Neuronal stem cell (in vitro differentiated cells): ENCODE measurements at places on chromosomes 12 and 14.

DNA sequence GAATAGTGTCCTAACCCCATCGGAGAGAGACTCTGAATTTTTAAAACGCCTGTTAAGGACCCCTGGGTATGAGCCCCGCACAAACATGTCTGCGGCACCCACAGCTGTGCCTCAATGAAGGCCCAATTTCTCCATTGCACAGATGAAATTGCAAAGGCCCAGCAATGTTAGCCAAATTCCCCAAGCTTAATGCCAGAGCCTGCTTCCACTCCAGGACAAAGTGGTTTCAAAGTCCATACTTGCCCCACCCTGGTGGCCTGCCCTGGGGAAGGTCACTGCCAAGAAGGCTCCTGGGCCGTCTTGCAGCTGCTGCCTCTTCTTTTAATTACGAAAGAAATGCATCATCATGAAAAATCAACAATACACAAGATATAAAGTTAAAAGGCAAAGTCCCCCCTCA lies 1179.7 kb downstream of the VRK1 start:
- DNase-seq = no peak

GRCh38 chr12:8596561-8596960 lies 16.1 kb downstream of the AICDA start:
- DNase-seq = no peak

GRCh38 chr12:103102225-103102744 lies 144.8 kb downstream of the ASCL1 start:
- DNase-seq = no peak

DNA sequence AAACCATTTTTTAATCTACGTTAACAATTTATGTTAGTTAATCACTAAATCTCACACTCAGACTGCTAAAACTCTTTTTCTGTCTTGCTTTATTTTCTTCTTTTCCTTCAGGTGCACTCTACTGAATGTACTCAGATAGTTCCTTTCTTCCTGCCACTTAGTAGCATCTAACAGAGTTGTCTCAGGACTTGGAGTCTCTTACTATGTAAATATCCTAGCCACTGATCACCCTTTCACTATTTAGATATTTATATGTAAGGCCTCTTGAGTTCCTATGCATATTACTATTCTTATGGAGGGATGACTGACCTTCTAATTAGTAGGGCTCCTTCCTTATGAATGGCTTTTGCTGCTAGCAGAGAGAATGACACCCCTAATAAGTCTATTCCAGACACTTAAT lies 586.3 kb downstream of the RERGL start:
- no peak for DNase-seq

- no peak for DNase-seq
Measured at GRCh38 chr12:79324571-79324970, 366.2 kb downstream of the PAWR start.

DNA sequence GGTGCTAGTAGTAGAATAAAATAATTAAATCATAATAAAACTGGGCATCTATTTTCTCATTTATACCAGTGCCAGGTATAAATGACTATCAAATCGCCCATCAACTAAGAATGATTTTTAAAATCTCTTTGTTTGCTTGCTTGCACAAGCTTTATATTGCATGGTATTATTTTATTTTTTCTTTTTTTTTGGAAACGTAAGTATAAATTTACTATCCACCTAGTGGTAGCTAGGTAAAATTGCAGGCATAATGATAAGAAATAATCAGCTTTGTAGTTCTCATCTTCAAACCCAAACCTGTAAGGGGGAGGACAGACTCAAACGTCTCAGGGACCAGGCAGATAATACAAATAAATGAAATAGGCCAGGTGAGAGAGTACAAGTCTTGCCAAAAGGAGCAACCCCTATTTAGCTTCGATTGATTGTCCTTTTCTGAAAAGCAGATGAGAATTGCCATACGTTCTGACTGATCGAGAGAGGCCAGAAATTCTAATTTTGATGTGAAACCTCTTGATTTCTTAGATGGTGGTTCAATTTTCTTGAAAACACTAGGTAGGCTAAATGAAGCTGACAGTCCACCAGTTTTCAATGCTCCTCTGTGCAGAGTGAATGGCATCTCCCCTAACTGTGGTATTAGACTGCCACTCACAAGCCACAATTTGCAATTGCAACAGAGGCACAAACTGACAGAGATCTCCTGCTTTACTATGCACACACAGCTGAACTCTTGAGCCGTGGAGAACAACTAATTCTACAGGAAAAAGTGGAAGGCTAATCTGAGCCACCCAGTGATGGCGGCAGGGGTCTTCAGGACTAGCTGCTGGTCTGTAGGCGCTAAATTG lies 189.3 kb downstream of the DACT1 start:
- DNase-seq = no peak

DNA sequence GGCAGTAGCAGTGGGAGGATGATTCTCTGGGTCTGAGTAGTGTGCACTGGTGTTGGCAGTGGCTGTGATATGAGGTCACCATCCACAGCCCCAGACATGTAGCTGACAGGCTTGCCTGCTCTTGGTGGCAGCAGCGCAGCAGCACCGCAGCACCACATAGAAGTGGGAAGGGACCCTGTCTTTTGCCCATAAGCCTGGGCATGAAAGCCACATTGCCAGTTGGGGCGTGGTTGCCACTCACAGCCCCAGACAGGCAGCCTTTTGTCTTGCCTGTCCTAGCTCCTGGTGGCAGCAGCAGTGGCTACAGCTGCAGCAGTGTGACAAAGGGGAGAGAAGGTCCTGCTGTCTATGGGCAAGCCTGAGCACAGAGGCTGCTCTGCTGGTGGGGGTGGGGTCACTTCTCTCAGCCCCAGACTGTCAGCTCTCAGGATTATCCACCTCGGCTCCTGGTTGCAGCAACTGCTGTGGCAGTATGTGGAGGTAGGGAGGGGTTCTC lies 71.5 kb downstream of the BRMS1L start:
- DNase-seq = peak; percentile 40

DNA sequence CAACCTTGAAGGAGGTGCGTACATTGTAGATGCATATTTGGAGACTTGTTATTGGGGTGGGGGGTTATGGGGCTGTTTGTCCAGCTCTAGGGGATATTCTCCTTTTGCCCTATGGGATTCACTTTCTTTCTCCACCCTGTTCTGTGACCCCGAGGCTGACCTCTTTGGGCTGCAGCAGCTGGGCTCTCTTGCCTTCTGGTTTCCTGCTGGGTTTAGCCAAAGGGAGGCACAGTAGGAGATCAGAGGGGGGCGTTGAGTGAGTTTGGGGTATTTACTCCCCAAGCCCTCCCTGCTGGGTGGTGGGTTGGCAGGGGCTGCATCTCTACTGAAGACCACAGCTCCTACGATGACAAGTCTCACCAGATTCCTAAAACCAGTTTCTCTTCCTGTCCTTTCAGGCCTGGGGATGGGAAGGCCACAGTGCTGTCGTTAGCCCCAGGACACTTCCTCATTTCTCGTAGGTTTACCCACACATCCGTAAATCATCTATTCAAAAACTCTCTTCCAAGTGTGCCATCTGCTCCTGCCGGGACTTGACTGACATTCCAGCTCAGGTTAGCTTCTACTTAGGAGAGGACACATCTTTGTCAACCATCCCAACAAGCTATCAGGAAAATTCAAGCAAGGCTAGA lies 127.1 kb downstream of the TMEM30B start:
- DNase-seq = no peak

DNA sequence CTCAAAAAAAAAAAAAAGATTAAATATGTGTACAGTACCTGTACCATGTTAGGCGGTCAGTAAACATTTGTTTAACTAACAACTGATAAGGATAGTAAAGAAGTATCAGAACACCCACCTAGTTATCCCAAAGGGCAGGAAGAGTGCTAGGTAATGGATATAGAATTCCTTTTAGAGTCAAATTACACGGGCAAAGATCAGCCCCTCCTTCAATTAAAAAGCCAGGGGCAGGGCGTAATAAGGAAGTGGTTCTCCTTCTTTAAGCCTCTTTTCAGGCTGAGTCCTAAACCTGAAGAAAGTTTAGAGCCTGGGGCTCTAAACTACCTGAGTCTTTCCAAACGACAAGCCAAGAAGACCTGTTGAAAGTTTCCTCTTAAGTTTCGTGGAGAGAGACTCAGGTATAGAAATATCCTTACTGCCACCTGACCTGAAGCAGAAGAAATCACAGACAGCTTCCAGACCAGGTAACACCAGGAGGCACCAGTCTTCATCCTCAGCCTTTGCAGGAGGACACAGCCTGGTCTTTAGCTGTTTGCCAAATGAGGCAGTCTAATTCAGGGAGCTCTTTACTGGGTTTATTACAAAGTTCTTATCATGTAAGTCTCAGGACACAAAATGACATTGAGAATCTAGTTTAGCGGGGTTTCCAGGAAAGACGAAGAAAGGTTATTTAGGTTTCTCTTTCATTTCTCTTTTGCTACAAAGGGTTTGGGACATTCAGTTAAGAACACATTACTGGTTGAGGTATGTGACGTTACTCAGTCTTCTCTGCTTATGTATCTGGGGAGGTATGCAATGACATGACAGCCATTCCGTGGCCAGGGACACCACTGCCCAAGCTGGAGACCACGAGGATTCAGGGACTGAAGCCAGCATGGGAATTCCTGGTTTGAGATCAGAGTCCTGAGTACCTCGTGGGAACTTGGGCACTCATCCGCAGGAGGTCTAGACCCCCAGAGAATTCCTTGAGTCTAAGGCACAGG lies at the start of gene BCL2L14:
BCL2L14 (plus strand) TSS at position 266 of the 983 bp plus-strand sequence. CDS start 8,367 bp downstream, outside the sequence.
- DNase-seq = no peak

GRCh38 chr12:64611341-64612284 lies 1.3 kb downstream of the RASSF3 start:
- no peak for DNase-seq

DNA sequence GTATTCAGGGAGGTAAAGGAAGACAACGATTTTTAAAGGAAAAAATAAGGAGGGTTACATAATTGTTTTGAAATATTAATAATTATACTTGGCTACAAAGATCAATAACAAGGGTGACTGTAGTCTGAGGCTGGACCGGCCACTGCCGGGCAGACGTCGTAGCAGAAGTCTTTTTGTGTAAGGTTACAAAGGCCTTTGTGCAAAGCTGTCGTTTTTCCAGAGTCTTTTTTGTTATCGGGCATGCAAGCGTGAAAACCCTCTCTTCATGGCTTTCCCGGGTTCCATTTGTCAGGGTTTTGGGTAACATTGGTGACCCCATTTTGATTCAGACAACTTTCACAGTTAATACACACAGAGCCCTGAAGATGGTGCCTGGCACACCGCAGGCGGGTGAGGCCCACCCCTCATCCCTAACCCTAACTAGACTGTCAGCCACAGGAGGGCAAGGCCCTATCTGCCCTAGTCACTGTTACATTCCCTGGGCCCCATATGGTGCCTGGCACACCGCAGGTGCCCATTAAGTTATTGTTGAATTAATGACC lies 31.3 kb downstream of the RILPL1 start:
- DNase-seq = peak; percentile 77

GRCh38 chr14:28138341-28138740 lies 628.2 kb upstream of the FOXG1 start:
- DNase-seq = no peak

GRCh38 chr12:24175929-24176328 lies 226.5 kb upstream of the SOX5 start:
- DNase-seq = no peak

DNA sequence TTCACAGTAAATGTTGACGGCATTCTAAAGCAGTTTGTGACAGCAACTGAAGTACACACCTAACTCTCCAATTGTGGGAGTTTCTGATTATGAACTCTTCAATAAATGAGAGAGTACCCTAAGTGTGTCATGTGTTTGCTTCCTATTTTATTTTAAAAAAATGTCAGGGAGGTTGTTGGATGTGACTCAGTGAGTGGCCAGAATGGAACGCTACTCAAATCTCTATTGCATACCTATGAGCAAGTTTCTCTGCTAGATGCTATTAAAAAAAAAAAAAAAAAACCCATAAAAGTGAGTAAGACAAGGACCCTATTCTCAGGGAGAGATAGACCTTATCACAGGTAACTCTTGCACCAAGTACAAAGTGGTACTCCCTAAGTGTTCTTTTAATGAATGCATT lies 256.6 kb downstream of the BTG1 start:
- no peak for DNase-seq

- DNase-seq = no peak
Measured at GRCh38 chr14:78700236-78700635, 530.1 kb downstream of the NRXN3 start.

DNA sequence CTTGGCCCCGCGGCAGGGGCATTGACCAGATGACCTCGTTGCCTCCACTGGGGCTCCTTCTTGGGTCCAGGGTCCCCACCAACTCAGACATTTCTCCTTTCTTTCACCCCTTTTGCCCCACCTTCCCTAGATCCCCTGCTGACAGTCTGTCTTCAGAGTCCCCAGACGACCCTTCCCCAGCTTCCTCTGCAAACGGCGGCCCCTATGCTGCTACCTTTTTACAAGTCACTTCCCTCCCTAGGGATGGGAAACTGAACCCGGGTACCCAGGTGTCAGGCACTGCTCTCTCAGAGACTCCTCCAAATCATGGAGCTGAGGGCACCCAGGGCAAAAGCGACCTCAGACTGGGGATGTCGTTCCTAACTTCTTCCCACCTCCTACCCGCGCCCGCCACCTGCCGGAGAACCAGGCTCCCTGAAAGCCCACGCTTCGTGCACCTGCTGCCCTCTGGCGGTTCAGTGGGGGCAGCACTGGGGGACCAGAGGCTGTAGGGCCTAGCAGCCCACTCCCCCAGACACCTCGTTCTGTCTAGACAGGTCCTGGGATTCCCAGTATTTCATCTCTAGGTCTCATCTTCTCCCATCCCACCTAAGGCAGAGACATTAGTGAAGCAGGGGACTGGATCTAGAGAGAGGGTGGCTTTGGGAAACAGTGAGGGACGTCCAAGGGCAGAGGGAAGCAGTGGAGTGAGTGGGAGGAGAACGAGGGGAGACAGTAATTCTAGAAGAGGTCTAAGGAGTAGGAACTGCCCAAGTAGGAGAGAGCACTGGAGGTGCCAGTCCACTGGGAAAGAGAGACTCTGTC lies 4.9 kb downstream of the ZNF385A start:
- peak; percentile 88 for DNase-seq

DNA sequence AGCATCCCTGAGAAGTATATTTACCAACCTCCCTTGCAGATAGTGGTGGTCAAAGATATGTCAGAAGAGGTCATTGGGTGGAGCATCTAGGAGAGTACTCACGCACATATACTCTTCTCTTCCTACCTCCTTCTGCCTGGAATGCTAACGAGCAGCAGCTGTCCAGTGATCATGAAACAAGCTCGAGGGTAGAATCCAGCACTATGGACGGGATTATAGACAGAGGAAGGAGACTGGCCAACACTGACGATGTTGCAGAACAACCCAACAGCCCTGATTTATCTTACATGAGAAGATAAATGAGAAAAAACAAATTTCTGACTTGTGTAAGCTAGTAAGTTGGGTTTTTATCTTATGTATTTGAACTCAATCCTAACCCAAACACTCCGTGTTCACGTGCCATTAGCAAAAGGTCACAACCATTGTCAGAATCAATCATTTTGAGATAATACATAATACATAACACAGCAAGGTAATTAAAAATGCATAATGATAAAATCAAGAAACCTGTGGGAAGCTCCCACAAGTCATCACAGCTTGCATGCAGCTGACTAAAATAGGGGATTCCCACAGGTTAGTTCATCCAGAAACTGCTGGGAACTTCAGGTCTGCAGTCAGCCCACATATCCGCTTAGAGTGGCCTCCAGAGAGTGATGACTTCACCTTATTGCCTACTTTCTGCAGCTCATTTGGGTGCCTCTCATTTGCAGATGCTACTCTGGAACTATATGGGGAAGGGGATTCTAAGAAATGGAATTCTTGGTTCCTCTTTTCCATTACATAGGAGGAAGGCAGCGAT lies 36.3 kb upstream of the STK38L start:
- no peak for DNase-seq

GRCh38 chr12:130552483-130552996 lies 163.6 kb downstream of the RIMBP2 start:
- peak; percentile 32 for DNase-seq

GRCh38 chr14:101518611-101519473 lies 42.5 kb upstream of the DIO3 start:
- no peak for DNase-seq
